ENCODE measurements at places on chromosomes 11 and 22. TPM values are rescaled to one million over a fixed set of nuclear protein-coding genes. Genes with fewer than 3 reads are reported as not detected.

- no peak overlapping the region for H3K27ac ChIP-seq
- H3K4me1 ChIP-seq: no peaks in the 10 kb centered on the region
- DNase-seq: no peak
- H3K4me3 ChIP-seq: no peak overlapping the region
- H3K36me3 ChIP-seq: no peaks in the 10 kb centered on the region
Observed at GRCh38 chr11:124415356-124415923, 9.2 kb downstream of the OR8B4 start.

DNA sequence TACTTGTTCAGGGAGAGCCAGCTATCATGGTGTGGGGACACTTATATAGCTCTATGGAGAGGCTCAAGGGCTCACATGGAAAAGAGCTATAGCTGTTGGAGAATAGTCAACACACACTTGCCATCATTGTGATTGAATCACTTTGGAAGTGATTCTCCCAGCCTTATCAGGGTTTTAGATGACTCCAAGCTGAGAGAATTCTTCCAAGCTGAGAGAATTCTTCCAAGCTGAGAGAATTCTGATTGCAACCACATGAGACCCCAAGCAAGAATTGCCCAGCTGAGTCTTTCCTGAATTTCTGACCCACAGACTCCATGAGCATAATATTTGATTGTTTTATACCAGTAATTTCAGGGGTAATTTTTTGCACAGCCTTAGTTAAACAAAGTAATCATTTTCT, 1318.3 kb upstream of the RAG2 start:
- H3K27ac ChIP-seq: no peak overlapping the region
- DNase-seq: no peak
- no peaks in the 10 kb centered on the region for H3K27me3 ChIP-seq

Gene PARVA
- 83.7 TPM for total RNA-seq

Gene PCNX3
- total RNA-seq: 27.9 TPM

DNA sequence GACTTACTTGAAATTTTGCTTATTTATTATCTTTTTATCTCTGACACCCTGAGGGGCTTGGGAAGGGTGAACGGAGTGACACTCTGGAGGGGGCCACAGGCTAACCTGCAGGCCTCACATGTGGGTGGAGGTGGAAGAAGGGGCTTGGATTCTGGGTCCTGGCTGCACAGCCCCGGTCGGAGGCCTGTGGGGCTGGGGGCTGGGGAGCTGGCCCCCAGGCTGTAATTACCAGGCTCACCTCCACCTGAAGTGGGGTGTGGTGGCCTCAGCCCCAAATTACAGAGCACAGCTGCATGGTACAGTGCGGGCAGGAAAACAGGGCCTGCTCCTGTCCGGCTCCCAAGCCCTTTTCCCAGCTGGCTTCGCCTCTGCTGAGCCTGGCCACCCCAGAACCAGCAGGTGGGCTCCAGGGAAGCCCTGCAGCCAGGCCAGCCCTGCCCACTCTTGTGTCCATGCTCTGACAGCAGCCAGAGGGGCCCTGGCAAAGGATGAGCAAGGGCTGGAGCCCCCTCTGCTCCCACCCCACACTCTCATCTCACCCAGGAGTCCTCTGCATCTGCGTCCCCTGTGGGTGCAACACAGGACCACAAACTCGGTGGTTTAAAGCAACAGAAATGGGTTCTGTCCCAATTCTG, 48.0 kb downstream of the IGF2 start:
- peak; percentile 47 for DNase-seq
- no peak overlapping the region for H3K27ac ChIP-seq
- no peaks in the 10 kb centered on the region for H3K27me3 ChIP-seq
- no peak overlapping the region for H3K4me3 ChIP-seq
- H3K4me1 ChIP-seq: peaks cover 32% of the 10 kb centered on the region

- DNase-seq: no peak
- H3K27me3 ChIP-seq: no peaks in the 10 kb centered on the region
- H3K27ac ChIP-seq: no peak overlapping the region
- no peak overlapping the region for H3K4me3 ChIP-seq
- H3K4me1 ChIP-seq: peaks cover 8% of the 10 kb centered on the region
Observed at GRCh38 chr11:47881145-47881544, 33.0 kb upstream of the NUP160 start.

DNA sequence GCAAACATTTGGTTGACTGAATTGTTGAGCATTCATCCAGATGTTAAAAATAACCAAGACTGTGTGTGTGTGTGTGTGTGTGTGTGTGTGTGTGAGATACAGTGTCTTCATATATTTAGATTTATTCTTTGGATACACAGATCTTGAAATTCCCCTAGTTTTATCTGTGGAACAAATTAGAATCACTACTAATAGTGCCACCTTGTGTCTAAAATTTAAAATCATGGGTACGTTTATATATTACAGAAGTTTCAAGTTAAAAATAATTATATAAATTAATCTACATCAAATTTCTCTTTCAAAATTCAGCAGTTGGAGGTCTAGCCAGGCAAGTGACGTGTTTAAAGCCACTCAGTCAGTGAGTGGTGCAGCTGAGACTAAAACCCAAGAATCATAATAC, 1566.2 kb upstream of the TENM4 start:
- H3K4me3 ChIP-seq: no peak overlapping the region
- H3K27ac ChIP-seq: no peak overlapping the region
- H3K4me1 ChIP-seq: peaks cover 4% of the 10 kb centered on the region
- no peaks in the 10 kb centered on the region for H3K27me3 ChIP-seq
- no peaks in the 10 kb centered on the region for H3K36me3 ChIP-seq
- no peak for DNase-seq

All from osteoblast (primary cell).